Epithelial cell of umbilical artery (primary cell): ENCODE measurements at places on chromosomes 2 and 18. TPM values are rescaled to one million over a fixed set of nuclear protein-coding genes. Genes with fewer than 3 reads are reported as not detected.

GAD1 gene
- total RNA-seq: 0.97 TPM in 1 of 2 replicates, not detected in the other

CDH2 gene
- 74.1 and 135 TPM in 2 replicates for total RNA-seq

GPR148 gene
- not detected in 2 replicates for total RNA-seq

TMEM214 gene
- total RNA-seq: 20.5 and 21.9 TPM in 2 replicates

TDRD15 gene
- total RNA-seq: under 0.01 TPM in 1 of 2 replicates, not detected in the other

EDAR gene
- not detected in 2 replicates for total RNA-seq

MC4R gene
- not detected in 2 replicates for total RNA-seq

LYPD1 gene
- total RNA-seq: 2.9 and 19.5 TPM in 2 replicates

CTDP1 gene
- total RNA-seq: 24.8 and 29.6 TPM in 2 replicates

SCN3A gene
- under 0.01 TPM in 2 replicates for total RNA-seq

GAREM1 gene
- 0.15 and 0.32 TPM in 2 replicates for total RNA-seq

RAMP1 gene
- not detected in 2 replicates for total RNA-seq

PRR30 gene
- total RNA-seq: not detected in 2 replicates

TP53I3 gene
- 83.1 and 94.5 TPM in 2 replicates for total RNA-seq

RETSAT gene
- 43.6 and 54.6 TPM in 2 replicates for total RNA-seq

CGREF1 gene
- total RNA-seq: 3.6 and 4.7 TPM in 2 replicates

PDE11A gene
- total RNA-seq: under 0.01 TPM in 1 of 2 replicates, not detected in the other

DNAH6 gene
- under 0.01 and 0.15 TPM in 2 replicates for total RNA-seq

DHRS9 gene
- 0.65 and 4.0 TPM in 2 replicates for total RNA-seq

UCN gene
- total RNA-seq: 0.46 TPM in 1 of 2 replicates, not detected in the other

CHRNG gene
- not detected in 2 replicates for total RNA-seq
